ENCODE measurements at places on chromosomes 4 and X.

GRCh38 chr4:176262243-176262642, 6.8 kb downstream of the ASB5 start:
- no peak for DNase-seq

- peak; percentile 61 for DNase-seq
These were observed 25.3 kb downstream of the FAM241A start for GRCh38 chr4:112170451-112170993.

- DNase-seq: peak; percentile 1
These were observed 874.0 kb upstream of the AGA start for GRCh38 chr4:178316211-178316610.

GRCh38 chr4:169398316-169398715, 127.6 kb upstream of the SH3RF1 start:
- DNase-seq: peak; percentile 29

DNA sequence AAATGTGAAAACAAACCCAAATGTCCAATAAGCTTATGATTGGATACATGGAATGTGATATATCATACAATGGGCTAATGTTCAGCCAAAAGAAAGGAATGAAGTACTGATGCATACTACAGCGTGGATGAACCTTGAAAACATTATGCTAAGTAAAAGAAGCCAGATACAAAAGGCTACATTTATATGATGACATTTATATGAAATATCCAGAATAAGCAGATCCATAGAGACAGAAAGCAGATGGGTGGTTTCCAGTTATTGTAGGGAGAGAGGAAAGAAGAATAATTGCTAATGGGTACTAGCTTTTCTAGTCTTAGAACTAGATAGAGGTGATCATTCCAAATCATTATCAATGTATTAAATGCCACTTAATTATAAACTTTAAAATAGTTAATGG, 801.3 kb downstream of the IL1RAPL1 start:
- no peak for DNase-seq
